ENCODE measurements at places on chromosomes 7 and 10. TPM values are rescaled to one million over a fixed set of nuclear protein-coding genes. Genes with fewer than 3 reads are reported as not detected.
A peak's percentile ranks its signal among the peaks of the same experiment; 100 is the strongest.

- no peaks in the 10 kb centered on the region for H3K27me3 ChIP-seq
- H3K4me3 ChIP-seq = no peak overlapping the region
- DNase-seq = peak; percentile 90
- peaks cover 15% of the 10 kb centered on the region for H3K36me3 ChIP-seq
- H3K27ac ChIP-seq = peak overlapping the region; percentile 66
Measured at GRCh38 chr7:42940985-42941847, 9.0 kb downstream of the MRPL32 start.

DNA sequence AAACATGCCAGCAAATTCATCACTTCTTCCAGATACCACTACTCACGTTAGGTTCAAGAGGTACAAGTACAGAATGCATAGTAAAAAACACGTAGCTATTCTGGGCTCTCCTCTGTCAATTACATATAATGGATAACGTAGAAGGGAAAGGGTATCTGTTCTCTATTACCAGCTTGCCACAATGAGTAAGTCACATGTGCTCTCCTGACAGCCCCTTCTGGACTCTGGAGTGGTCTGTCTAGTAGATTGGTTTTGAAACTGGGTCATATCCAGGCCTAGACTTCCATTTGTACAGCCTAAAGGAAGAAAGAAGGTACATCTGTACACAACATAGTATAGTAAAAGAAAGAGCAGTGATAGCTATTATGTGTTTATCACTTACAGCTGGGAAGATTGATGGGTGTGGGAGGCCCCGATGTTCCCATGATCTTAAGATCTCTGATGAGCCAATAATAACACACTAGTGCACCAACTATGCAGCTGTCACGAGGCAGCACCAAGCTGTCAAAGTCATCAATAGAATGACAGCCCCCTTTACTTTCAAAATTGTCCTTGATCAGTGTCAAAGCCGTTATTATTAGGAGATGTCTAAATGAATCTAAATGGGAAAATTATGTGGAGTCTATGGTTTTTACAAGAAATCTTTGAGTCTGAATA, 161.9 kb upstream of the AGK start:
- DNase-seq = no peak
- H3K36me3 ChIP-seq = no peaks in the 10 kb centered on the region
- H3K4me1 ChIP-seq = peaks cover 17% of the 10 kb centered on the region
- no peak overlapping the region for H3K4me3 ChIP-seq
- H3K27ac ChIP-seq = no peak overlapping the region

DNA sequence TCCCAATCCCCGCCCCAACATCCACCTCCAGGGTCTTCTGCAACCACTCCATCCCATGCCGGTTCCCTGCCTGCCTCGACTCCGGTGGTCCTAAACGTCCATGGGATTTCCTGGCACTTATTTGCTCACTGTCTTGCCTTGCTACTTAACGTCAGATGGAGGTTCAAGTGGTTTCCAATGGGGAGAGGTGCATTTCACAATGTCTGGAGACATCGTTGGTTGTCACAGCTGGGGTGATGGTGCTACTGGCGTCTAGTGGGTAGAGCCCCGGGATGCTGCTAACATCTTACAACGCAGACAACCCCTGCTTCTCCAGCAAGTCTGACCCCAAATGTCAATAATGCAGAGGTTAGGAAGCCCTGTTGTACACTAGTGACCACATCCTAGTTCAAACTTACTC, 82.9 kb upstream of the ANLN start:
- H3K4me3 ChIP-seq = no peak overlapping the region
- no peak overlapping the region for H3K27ac ChIP-seq
- no peak for DNase-seq
- no peaks in the 10 kb centered on the region for H3K36me3 ChIP-seq

DNA sequence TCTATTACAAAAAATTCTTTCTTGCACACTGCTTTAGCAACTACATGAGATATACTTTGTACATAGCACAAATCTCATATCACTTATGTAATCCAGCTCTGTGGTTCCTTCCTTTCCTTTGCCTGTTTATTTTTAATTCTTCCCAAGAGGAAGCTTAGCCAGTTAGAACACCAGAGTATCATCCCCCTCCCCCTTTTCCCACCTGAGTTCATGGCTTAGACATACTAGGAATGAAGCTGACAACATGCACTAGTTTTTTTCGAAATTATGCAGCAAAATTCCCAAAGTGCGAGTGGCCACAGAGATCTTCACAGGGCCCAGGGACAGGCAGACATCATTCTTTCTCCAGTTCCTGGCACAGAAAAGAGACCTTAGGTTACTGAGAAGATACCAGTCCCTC, 17.8 kb downstream of the CAV1 start:
- H3K36me3 ChIP-seq = peaks cover 6% of the 10 kb centered on the region
- H3K4me3 ChIP-seq = no peak overlapping the region
- no peak overlapping the region for H3K27ac ChIP-seq
- DNase-seq = no peak

Gene SEMA3C
- total RNA-seq = 2.1 TPM

DNA sequence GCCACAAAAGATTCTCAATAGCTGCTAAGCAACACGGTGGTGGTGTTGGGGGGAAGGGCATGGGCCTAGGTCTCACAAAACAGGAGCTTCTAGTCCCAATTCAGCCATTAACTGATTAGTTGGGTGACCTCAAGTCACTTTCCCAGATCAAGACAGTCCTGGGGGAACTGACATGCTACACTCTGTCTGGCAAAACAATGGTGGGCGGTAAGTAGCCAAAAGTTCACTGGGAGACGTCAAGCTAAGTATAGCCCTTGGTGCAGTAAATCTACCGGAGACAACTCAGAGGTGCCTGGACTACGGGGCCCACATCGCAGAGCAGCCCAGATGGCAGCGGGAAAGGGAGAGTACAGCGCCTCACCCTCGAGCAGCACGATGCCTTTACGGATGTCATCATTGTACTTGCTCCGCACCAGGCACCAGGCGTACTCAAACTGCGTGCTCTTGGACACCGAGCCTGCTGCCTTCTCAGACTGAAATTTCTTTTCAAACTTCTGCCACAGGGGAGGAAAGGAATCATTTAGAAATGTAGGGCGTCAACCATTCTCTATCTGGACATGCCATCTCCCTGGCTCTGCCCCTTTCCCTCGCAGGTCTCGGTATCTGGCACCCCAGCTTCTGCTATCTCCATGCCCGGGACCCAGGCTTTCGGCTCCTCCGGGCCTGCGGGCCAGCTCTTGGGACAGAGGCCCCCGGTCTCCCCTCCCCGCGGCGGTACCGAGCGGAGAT, 1.1 kb downstream of the FIS1 start:
- peaks cover 16% of the 10 kb centered on the region for H3K36me3 ChIP-seq
- peak overlapping the region; percentile 96 for H3K4me3 ChIP-seq
- no peak for DNase-seq
- peaks cover 26% of the 10 kb centered on the region for H3K4me1 ChIP-seq
- no peaks in the 10 kb centered on the region for H3K27me3 ChIP-seq
- peak overlapping the region; percentile 49 for H3K27ac ChIP-seq

GRCh38 chr7:137434946-137435345, 91.4 kb upstream of the PTN start:
- no peaks in the 10 kb centered on the region for H3K36me3 ChIP-seq
- H3K4me3 ChIP-seq = no peak overlapping the region
- H3K4me1 ChIP-seq = peaks cover 8% of the 10 kb centered on the region
- DNase-seq = no peak

Gene RELN
- 0.44 TPM for total RNA-seq

- no peak overlapping the region for H3K27ac ChIP-seq
- H3K27me3 ChIP-seq = no peaks in the 10 kb centered on the region
- no peak for DNase-seq
- H3K4me1 ChIP-seq = peaks cover 11% of the 10 kb centered on the region
- H3K36me3 ChIP-seq = no peaks in the 10 kb centered on the region
Measured at GRCh38 chr10:8146650-8147049, 92.2 kb downstream of the GATA3 start.

- no peak for DNase-seq
- H3K4me1 ChIP-seq = no peaks in the 10 kb centered on the region
- no peaks in the 10 kb centered on the region for H3K36me3 ChIP-seq
Measured at GRCh38 chr7:108103558-108104298, 26.4 kb downstream of the LAMB4 start.

DNA sequence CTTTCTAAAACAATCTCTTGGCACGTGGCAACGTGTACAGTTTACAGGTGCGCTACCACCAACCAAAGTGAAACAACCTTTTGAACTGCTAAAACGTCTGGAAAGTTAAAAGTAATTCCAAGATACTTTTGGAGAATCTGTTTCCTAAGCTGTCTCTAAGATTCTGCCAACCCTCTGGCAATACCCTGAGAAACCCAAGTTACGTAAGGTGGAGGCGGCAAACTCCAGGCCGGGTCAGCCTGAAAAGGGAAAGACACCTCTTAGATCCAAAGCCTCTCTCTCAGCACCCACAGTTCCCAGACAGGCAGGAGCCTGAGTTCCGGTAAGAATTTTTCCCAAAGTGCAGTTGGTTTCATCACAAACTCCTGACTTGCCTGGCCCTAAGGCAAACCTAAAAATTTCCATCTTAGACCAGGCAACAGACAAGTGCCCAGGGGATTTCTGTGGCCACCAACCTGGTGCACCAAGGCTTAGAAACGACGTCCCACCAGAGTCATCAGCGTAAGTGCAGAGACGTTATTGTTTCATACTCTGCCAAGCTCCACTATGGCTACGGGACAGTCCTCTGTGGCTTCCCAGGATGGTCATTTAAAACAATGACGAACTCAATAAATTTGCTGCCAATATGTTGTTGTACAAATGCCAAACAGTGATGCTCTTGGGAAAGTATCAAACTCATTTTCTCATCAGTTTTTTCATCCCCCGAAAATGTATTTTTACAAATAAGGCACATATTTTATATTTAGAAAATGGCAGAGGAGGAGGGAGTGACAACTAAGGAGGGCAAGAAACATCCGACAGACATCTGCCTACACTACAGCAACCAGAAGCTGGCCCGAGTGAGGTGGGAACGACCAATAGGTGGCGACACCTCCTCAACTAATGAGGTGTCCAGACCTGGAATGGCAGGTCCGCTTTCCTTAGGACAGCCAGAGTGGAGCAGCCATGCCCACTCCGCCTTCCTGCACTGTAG, 205.8 kb upstream of the FRMD4A start:
- DNase-seq = peak; percentile 91
- no peaks in the 10 kb centered on the region for H3K36me3 ChIP-seq
- H3K4me1 ChIP-seq = peaks cover 14% of the 10 kb centered on the region
- no peak overlapping the region for H3K4me3 ChIP-seq

Gene ZFAND2A
- 16.1 TPM for total RNA-seq

DNA sequence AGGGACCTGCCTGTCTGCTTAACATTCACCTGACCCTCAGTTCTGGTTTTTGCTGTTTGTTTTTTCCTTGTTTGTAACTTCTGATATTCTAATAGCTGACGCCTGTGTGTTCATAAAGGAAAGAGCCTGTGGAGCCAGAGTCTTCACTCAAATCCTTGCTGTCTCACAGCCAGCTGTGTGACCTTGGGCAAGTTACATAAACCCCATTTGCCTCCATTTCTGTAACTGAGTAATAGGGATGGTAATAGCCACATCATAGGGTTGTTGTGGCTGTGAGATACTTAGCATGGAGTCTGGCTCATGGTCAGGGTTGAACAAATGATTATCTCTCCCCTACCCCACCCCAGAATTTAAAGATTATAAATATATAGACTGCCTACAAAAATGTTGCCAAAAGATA, 27.0 kb downstream of the WBP1L start:
- H3K4me3 ChIP-seq = no peak overlapping the region
- DNase-seq = no peak
- peaks cover 15% of the 10 kb centered on the region for H3K4me1 ChIP-seq
- no peak overlapping the region for H3K27ac ChIP-seq
- H3K36me3 ChIP-seq = no peaks in the 10 kb centered on the region

Gene MINDY4
- 2.0 TPM for total RNA-seq

- DNase-seq = no peak
- H3K4me1 ChIP-seq = peaks cover 30% of the 10 kb centered on the region
- H3K36me3 ChIP-seq = no peaks in the 10 kb centered on the region
- H3K4me3 ChIP-seq = no peak overlapping the region
Measured at GRCh38 chr7:17488829-17489228, 190.4 kb downstream of the AHR start.

- peaks cover 21% of the 10 kb centered on the region for H3K4me1 ChIP-seq
- H3K27me3 ChIP-seq = no peaks in the 10 kb centered on the region
- peak; percentile 86 for DNase-seq
- H3K36me3 ChIP-seq = no peaks in the 10 kb centered on the region
Measured at GRCh38 chr10:47340608-47341170, 7.5 kb upstream of the RBP3 start.

Gene VCL
- 225 TPM for total RNA-seq

- H3K4me1 ChIP-seq = no peaks in the 10 kb centered on the region
- no peaks in the 10 kb centered on the region for H3K27me3 ChIP-seq
Measured at GRCh38 chr7:71770269-71770907, 638.4 kb downstream of the GALNT17 start.

DNA sequence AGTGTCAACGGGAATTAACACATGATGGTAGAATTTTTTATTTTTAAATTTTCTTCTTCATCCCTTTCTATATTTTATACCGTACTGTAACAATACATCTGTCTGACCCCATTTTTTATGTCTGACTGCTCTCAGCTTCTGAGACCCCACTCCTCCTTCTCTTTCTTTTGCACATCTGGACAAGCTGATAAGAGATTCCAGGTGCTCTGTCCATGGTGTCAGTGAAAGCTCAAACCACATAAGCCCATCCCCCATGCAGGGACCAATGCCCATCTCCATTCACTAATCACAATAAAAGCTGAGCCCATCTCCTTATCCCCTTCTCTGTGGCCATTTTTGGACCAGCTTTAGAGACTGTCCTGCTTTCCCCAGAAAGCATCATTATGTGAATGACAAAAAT, 8.7 kb downstream of the GSDME start:
- no peak overlapping the region for H3K27ac ChIP-seq
- H3K36me3 ChIP-seq = no peaks in the 10 kb centered on the region
- DNase-seq = no peak
- no peaks in the 10 kb centered on the region for H3K27me3 ChIP-seq
- H3K4me3 ChIP-seq = no peak overlapping the region

Gene RADIL
- 8.6 TPM for total RNA-seq

GRCh38 chr10:359762-360161, 224.5 kb downstream of the ZMYND11 start:
- H3K27me3 ChIP-seq = no peaks in the 10 kb centered on the region
- no peak overlapping the region for H3K27ac ChIP-seq
- H3K36me3 ChIP-seq = peaks cover 2% of the 10 kb centered on the region
- H3K4me1 ChIP-seq = no peaks in the 10 kb centered on the region
- no peak overlapping the region for H3K4me3 ChIP-seq

DNA sequence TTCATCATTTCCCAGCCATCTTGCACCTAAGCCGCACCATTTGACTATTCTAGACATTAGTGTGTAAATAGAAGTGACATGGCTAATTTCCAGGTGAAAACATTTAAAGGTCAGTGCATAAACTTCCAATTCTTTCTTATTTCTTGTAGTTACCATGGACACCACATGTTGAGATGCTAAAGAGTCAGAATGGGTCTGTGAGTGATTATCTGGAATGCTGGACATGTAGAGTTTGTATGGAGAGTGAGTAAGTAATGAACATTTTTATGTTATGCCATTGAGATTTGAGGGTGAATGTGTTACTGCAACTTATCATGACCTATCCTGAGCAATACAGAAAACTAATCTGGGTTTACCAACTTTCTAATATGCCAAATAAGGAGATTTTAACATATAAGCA, 60.4 kb downstream of the MEOX2 start:
- no peaks in the 10 kb centered on the region for H3K36me3 ChIP-seq
- H3K4me3 ChIP-seq = no peak overlapping the region
- H3K27ac ChIP-seq = no peak overlapping the region
- no peaks in the 10 kb centered on the region for H3K4me1 ChIP-seq
- no peak for DNase-seq

Data from WTC11 (cell line).